Lung microvascular endothelial cell (primary cell): ENCODE measurements at places on chromosomes 13 and 19.
A peak's percentile ranks its signal among the peaks of the same experiment; 100 is the strongest.

DNA sequence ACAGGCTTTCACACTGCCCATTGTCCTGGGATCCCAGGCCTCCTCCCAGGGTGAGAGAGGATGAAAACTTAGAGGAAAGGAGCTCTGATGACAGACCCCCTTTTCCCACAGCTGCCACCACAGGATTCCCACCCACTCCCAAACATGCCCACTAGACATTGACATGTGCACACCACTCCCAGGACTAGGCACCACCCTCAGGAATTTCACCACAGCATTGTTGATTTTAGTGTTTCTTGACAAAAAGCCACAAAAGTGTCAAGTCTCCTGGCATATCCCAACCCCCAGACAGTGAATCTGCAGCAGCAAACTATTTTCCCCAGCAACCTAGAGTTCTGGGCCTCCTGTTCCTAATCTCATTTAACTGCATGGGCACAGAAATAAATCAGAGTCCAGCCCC lies 10.1 kb downstream of the ZNF714 start:
- no peak for DNase-seq

- peak; percentile 57 for DNase-seq
Measured at GRCh38 chr13:106163426-106163825, 372.0 kb downstream of the EFNB2 start.

- no peak for DNase-seq
Measured at GRCh38 chr19:38039966-38040365, 133.0 kb downstream of the SIPA1L3 start.

DNA sequence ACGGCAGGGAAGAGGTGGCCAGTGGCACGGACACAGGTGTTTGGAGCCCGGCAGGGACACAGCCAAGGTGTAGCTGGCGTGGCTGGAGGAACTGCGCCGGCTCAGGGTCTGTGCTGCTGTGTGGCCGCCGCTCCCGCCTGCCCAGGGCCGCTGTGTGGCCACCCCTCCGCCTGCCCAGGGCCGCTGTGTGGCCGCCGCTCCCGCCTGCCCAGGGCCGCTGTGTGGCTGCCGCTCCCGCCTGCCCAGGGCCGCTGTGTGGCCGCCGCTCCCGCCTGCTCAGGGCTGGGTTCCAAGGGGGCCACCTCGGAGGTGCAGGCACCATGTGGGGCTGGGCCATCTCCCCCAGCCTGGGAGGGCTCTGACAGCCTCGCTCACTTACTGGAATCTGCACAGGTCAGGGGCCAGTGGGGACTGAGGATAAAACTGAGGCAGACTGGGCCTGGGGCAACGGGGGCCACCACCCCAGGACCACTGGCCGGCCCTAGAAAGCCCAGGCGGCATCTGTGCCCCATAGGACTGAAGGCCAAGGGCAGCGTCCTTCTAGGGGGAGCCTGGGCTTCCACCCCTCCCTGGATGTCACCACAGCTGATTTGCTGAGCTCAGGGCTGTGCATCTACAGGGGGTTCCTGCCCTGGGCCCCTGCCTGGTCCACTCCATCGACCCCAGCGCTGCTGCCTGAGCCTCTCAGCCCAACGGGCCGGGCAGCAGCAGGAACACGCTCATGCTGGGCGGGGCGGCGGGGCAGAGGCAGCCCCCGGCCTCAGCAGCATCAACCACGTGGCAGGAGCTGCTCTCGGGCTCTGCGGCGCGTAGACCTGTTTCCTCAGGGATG lies 21.5 kb downstream of the C13orf46 start:
- no peak for DNase-seq

DNA sequence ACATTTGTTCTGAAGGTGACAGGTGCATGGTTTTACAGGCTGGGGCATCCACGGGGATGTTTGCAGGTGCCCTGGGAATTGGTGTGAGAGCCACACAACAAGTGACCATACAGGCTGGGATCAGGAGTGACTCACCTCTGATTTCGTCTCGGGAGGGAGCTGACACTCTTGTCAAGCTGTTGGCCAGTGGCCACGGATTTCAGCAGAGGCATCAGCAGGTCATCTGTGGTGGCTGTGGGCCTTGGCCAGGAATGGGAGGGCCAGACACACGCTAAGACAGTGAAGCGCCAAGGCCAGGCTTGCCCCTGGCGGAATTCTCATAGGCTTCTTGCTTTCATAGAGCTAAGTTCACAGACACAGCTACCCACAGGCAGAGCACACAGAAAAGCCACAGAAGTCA lies 108.6 kb downstream of the HSPH1 start:
- no peak for DNase-seq

GRCh38 chr19:46508206-46508605 lies 12.5 kb upstream of the PNMA8B start:
- no peak for DNase-seq

- DNase-seq, result no peak
Measured at GRCh38 chr19:3096902-3097326, 2.8 kb downstream of the GNA11 start.

- no peak for DNase-seq
Measured at GRCh38 chr13:98420554-98421175, 156.2 kb downstream of the STK24 start.

GRCh38 chr13:22235950-22236290 lies 565.0 kb downstream of the FGF9 start:
- no peak for DNase-seq

DNA sequence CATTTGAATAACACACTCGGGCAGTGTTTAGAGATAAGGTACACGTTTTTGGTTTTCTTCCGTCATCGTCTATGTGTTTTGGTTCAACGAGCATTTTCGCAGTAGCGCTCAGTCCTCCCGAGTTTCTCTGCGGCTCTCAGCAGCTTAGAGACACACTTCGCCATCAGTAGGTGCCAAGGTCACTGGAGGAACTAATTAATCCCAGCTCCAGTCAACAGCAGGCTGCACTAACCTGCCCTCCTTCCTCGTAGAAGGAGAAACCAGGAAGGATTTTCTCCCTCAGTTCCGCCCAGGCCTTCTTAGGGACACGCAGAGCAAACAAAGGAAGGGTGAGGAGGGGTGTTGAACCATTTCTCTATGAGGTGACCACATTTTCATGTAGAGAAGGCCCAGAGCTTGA lies 12.6 kb downstream of the MBNL2 start:
- DNase-seq, result peak; percentile 38

DNA sequence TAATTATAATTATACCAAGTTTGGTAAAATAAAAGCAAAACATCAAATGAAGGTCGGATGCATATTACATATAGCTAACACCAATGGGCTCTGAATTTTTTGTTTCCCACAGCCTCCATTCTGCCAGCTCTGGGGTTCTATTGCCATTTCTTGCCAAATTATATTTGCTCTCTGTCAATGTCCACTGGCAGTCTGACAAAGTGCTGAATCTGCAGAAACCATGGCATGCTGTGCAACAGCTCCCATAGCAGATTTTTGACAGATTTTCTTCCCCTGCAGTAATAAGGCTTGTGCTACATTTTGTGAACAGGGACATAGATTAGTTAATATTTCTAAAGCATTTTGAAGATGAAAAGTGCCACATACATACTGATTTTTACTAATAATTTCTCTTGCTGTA lies 1102.1 kb downstream of the DIAPH3 start:
- no peak for DNase-seq

DNA sequence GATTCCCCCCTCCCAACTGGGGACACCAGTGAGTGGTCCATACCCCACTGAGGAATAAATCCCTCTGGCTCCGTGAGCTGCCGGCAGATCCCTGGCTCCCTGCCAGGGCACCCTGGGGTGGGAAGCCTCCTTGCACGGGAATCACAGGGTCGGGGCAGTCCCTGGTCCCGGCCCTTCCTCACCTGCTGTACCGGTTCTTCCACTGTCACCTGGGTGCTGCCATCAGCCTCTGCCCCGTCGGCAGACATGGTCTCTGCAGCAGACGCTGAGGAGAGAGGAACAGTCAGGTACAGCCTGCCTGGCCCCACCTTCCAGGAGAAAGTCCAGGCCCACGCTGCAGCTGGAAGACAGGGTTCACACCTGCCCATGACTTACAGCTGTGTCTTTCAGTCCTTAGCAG lies 6.3 kb downstream of the PLIN3 start:
- no peak for DNase-seq

DNA sequence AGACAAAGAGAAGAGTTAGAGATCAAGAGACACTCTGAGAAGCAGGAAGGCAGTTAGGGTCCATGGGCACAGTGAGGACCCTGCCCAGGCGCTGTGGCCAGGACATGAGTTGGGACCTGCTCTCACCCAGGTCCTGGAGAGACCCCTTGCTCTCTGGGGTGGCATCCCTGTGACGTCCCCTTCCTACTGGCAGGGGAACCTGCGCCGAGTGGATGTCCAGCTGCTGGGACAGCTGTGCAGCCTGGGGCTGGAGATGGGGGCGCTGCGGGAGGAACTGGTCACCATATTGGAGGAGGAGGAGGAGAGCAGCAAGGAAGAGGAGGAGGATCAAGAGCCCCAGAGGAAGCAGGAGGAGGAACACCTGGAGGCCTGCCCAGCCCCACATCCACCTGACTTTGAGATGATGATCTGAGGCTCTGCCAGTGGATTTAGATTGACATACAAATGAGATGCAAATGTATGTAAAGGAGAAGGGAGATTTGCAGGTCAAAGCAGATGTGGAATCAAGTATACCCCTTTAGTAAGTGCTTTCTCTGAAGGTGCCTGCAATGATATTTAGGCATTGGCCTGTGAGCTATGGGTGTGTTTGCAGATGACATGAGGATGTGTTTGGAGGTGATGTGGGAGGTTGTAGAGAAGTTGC lies 978 bp downstream of the ERICH4 start:
- no peak for DNase-seq

DNA sequence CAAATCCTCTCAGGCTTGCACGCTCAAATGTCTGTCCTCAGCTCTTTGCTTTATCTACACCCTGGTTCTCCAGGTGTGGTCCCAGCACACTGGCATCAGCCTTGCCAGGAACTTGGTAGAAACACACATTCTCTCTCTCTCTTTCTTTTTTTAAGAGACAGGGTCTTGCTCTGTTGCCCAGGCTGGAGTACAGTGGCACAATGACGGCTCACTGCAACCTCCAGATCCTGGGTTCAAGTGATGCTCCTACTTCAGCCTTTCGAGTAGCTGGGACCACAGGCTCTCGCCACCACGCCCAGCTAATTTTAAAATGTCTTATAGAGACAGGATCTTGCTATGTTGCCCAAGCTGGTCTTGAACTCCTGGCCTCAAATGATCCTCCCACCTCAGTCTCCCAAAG lies 20.8 kb downstream of the ADGRL1 start:
- no peak for DNase-seq

DNA sequence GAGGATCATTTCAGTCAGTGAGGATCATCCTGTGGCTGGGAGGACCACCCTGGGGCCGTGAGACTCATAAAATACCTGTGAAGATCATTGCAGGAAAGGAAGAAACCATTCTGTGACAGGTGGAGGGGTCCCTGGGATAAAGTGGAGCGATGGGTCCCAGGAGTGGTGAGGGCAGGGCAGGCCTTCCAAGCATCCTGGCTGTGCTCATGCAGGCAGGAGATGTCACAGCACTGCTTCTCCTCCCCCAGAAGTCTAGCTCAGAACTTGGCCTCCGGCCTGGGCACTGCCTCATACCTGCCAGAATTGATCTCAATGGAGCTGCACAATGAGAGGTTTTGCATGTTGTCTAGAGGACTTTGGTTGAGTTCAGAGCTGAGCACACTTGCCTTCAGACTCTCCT lies 11.1 kb downstream of the KLK1 start:
- no peak for DNase-seq

- no peak for DNase-seq
Measured at GRCh38 chr19:3599776-3600187, 6.9 kb downstream of the TBXA2R start.

DNA sequence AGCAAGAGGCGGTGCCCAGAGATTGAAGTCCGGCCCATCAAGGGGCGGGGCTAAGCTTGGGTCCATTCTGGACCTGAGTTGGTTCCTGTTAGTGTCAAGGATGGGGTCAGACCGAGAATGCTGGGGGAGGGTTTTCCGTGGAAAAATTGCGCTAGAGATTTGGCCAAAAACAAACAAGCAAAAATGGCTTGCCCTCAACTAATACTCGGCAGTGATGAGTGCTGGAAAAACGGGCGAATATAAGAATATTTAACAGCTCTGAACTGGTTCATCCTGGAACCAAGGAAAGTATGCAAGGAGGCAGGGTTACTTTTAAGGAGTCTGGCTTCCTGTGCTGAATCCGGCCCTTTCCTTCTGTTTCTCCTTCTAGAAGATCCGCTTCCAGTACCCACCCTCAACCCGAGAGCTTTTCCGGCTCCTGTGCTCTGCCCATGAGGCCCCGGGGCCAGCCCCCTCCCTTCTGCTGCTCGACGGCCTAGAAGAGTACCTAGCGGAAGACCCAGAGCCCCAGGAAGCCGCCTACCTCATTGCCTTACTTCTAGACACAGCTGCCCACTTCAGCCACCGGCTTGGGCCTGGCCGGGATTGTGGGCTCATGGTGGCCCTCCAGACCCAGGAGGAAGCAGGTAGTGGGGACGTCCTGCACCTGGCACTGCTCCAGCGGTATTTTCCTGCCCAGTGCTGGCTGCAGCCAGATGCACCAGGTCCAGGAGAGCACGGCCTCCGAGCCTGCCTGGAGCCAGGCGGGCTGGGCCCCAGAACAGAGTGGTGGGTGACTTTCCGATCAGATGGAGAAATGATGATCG lies 880 bp downstream of the SWSAP1 start:
- DNase-seq, result peak; percentile 78

GRCh38 chr13:80814541-80814940 lies 473.6 kb upstream of the SPRY2 start:
- no peak for DNase-seq

- no peak for DNase-seq
Measured at GRCh38 chr13:45269204-45269603, 68.4 kb upstream of the KCTD4 start.

- no peak for DNase-seq
Measured at GRCh38 chr19:28208745-28209144, 1004.2 kb downstream of the UQCRFS1 start.

DNA sequence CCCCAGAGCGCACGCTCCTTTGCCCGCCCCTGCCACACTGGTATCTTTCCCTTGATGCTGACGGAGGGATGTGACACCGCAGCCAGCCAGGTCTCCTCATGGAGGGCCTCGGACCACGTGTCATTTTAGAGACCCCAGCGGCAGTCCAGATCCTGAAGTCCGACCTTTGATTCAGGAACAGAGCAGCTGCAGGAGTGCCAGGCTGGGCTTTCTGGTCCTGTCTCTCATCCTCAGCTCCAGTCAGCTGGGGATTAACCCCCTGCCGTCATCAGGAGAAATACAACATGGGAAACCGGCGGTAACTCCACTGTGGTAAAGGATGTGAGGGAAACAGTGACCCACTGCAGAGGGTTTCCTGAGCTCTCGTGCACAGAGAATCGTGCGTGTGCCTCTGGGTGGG lies 140.6 kb downstream of the SIPA1L3 start:
- no peak for DNase-seq

DNA sequence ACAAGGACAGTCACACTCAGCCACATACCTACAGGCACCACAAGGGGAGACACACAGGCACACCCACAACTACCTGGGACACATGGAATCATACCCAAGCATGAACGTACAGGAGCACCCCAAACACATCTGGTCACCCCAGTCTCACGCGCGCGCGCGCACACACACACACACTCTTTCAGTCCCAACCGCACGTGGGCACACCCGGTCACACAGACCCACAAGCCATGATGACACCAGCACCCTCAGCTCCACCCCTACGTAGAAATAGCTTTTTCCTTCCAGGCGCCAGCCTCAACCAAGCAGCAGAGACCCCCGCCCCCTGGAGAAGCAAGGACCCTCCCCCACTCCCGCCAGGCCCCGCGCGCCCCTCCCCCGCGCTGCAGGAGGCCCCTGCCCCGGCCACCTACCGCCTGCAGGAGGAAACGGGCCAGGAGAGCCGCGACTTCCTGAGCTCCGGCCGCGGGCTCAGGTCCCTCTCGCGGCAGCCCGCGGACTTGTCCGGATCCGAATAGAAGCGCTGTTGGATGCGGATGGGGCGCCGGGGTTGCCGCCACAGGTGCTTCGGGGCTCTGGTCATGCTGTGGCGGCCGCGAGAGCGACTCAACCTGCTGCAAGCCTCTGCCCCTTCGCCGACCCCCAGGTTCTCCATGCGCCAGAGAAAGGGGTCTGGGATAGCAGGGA lies 6.4 kb upstream of the PDE4C start:
- DNase-seq, result peak; percentile 26
